ENCODE measurements at places on chromosomes 4 and X.

GRCh38 chr4:124526769-124527168 is 185.8 kb downstream of the ANKRD50 start:
- DNase-seq, result no peak

DNA sequence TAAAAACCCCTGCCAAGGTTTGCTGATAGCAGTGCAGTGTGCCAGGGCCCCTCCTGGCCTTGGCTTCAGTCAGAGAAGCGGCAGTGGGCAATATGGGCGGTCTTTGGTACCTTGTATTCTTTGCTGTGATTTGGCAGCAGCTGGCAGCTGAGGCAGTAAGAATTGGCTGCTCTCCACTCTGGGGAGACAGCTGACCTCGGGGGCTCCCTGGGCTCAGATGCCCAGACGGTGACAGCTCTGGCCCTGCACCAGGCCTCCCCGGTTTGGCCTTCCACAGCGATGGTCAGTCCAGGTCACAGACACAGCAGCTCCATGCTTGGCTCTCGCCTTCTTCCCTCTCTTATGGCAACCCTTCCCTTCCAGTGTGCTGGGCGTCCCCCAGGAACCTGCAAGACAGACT is 330.9 kb downstream of the BCOR start:
- no peak for DNase-seq

DNA sequence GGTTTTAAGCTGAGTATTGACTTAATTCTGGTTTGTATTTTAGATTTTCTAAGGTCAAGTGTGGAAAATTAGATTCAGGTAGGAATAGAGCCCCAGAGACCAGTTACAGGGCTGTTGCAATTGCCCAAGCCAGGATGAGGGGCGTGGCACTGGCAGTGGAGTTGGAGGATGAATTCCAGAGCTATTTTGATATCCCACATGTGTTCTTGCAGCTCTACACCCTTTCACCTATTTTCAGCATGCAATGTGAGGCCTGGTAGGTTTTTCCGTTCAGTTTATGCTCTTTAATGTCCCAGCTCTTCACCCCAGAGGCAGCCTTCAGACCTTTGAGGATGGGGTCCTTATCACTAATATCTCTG is 17.9 kb upstream of the OGT start:
- DNase-seq, result no peak

- DNase-seq, result no peak
Observed at GRCh38 chr4:30754021-30754420, 33.9 kb downstream of the PCDH7 start.

DNA sequence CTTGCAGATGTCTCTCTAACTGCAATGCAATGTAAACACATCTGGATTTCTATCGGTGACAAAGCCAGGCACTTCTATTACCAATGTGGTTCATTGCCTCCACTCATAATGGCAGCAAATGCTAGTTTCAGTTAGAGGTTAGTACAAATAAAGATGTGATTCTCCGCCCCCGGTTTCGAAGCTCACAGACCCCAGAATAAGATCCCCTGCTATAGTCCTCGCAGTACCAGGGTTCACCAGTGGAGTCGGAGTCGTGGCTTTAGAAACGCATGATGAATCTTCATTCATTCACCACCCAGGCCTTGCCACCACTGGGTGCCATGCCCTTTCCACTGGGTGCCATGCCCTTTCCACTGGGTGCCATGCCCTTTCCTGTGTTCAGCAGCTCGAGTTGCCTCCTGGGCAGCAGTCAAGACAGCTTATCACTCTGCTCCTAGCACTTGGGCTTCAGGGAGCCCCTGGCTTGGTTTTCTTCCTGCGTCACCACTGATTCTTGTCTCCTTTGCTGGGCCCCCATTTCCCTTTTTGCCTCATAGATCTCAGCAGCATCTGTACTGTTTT is 3.5 kb upstream of the NAA10 start:
- no peak for DNase-seq

GRCh38 chr4:40197879-40198689 is 1.3 kb downstream of the RHOH start:
- no peak for DNase-seq

DNA sequence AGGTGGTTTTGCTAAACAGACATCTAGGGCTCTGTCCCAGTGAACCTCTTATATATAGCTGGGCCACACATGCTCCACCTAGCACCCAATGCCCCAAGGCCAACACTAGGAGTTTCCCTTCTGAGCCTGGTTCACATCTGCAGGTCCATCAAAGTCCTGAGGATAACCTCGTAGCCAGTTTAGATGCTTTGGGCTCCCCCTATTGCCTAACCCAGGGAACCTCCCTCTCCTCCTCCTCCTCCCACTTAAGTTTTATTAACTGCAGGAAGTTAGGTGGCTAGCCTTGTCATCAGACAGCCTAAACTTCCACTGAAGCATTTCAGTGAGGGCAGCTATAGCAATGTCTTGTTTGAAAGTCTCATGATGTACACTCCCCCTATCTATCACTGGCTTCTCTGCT is 88.0 kb downstream of the GUCY2F start:
- DNase-seq, result no peak

DNA sequence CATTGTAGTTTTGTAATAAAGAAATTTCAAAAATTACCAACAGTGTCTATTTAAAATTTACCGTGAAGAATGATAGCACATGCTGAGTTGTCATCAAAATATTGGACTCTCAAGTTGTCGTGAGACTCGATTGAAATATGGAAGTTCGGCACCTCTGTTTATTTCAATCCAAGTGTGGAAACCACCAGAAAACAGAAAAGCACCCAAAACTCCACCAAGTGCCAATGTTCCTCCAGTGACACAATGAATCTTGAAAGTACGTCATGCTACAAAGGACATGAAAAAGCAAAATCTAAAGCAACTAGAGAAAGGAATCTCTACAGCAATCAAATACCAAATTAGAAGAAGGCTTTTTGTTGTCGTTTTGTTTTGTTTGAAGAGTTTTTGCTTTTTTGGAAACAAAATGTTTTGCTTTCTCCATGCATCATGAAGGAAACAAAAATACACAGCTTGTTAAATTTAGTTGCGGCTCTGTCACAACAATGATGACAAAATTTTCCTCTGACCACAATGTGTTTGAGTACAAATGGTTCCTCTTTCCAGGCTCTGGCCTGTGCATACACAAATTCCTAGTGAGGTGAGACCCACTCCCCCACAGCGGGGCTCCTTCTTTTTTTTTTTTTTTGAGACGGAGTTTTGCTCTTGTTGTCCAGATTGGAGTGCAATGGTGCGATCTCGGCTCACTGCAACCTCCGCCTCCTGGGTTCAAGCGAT is 9.6 kb upstream of the IL13RA1 start:
- DNase-seq, result no peak

DNA sequence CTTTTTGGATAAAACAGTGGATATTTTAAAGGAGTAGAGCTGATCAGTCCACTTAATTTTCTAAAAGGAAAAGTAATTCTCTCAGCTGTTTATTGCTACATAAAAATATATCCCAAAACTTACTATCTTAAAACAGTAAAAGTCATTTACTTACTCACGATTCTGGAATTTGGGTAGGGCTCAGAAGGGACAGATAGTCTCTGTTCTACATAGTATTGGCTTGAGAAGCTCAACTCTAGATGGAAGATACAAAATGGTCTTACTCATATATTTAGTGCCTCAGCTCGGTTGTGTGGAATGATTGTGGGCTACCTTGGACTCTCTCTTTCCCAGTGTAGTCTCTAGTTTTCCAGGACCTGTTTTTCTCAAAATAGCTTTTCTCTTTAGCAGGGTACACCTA is 691.5 kb upstream of the POU3F4 start:
- no peak for DNase-seq

GRCh38 chr4:6011686-6012085 is 6.5 kb downstream of the C4orf50 start:
- no peak for DNase-seq

DNA sequence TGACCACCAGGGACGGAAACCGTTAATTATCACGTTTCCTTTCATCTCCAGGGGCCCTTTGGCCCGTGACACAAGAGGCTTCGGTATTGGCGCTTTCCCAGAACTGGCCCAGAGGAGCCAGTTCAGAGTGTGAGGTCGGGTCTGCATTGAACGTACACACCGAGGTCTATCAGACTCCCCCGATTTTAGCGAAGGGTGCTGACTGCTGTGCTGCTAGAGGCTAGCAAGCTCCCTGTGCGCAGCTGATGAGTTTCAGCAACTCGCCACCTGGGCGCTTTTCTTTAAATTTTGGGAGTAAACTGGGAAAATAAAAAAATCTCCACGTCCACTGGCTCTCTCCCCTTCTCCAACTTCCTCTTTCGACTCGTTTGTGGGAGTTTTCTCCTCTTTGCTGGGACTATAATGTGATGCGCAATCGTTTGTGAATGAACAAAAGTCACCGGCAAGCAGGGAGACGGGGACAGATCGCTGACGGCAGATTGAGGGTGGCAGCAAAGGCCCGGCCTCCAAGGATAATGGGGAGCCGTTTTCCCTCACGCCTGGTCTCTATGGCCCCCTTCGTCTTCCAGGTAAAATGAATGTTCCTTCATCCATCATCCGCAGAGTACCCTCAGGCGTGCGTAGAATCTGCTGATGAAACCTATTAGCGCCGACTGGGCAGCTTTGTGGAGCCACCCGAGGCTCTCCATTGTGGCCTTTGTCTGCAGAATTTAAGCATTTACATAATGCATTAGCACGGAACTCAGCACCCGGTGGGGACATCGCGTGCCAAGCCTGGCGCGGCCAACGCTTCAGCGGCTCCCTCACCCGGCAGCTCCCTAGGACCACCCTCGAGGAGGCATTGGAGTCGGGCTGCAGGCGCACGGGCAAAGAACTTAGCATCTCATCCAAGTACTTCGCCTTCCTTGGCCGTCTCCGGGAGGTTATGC is 1.6 kb upstream of the LRAT start:
- no peak for DNase-seq

- no peak for DNase-seq
Observed at GRCh38 chrX:77293331-77293995, 153.7 kb upstream of the FGF16 start.

- DNase-seq, result no peak
Observed at GRCh38 chr4:137421796-137422195, 110.5 kb downstream of the PCDH18 start.

- DNase-seq, result peak; percentile 20
Observed at GRCh38 chr4:128810331-128810870, 901 bp downstream of the JADE1 start.

DNA sequence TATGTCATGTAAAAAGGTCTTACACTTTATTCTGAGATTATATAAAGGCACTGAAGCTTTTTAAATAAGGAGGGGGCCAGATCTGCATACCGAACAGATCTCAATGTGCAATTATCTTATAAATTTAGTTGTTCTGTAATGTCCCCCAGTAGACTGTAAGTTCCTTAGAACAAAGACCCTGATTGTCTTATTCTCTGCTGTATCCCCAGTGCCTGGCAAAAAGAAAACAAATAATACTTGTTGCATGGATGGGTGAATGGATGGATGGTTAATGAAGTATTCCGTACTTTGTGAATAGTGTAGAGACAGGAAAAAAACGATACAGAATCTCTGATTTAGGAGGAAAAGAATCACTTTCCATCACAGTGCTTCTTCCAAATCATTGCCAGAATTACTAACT is 141.5 kb downstream of the CHM start:
- DNase-seq, result no peak

DNA sequence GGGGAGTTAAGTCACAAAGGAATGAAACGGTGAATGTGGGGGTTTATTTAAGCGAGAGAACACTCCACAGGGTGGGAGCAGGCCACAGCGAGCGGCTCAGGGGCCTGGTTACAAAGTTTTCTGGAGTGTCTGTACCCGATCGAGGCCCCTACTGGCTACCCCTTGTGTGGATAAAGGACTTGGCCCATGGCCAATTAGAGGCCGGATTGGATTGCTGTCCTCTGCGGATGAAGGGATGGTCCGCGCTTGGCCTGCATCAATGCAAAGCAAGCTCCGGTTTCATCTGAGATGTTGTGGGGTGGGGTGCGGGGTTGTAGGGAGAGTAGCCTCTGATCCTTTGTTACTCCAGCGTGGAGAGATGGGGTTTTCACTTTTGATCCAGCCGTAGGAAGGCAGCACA is 1574.5 kb upstream of the TENM3 start:
- no peak for DNase-seq

DNA sequence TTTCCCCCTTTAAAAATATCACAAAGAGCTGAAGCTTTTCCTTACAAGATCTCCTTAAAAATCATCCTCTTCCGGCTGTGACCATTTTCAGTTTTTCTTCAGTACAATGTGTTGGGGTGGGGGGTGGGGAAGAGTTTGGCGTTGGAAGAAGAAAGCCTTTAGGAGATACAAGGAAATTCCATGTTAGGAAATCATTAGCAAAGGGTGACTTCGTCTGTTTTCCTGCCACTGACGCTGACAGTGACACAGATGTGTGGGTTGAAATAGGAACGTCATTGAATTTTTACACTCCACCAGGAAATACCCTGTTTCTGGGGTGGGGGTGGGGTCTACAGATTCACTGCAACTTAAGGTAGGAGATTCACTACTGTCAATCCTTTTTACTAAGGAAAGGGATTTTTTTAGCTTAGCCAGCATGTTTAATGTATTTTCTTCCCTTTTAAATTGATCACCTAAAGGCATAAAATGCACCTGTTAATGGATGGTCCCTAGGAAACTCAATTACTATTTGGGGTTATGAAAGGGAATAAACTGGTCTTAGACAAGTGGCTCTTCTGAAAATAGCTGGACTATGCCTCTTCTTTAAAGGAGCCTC is 3.9 kb downstream of the MAMLD1 start:
- no peak for DNase-seq

DNA sequence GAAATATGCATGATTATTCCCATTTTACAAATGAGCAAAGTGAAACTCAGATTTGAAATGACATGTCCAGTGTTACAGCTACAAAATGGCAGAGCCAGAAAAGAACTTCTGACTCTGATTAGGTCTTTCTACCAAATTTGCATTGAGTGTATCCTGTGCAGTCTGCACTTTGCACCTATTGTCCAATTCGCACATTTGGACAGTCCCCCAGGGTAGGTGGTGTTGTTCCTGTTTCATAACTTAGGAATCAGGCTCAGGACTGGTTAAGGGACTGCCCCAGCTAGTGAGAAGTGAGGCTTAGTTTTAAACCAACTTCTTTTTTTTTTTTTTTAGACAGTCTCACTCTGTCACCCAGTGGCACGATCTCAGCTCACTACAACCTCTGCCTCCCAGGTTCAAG is 137.9 kb upstream of the NALF2 start:
- no peak for DNase-seq

- no peak for DNase-seq
Observed at GRCh38 chrX:5549512-5549911, 679.2 kb downstream of the NLGN4X start.

GRCh38 chr4:139295206-139295941 is 5.9 kb upstream of the NAA15 start:
- DNase-seq, result peak; percentile 78

DNA sequence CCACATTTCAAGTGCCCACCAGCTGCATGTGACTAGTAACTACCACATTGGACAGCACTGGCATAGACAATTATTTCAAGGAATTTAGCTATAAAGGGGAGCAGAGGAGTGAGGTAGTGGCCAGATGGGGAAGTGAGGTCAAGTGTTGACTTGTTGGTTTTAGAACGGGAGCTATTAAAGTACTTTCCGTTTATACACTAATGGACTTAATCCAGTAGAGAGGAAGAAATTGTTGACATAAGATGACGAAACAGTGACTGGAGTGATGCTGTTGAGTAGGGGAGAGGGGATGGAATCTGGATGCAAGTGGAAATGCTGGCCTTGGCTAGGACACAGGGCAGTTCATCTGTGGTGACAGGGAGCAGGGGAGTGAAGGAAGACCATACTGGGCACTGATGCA is 154.4 kb downstream of the AMMECR1 start:
- DNase-seq, result no peak

- DNase-seq, result no peak
Observed at GRCh38 chr4:158176108-158176507, 3.3 kb upstream of the GASK1B start.

GRCh38 chrX:133880032-133880443 is 105.4 kb downstream of the GPC3 start:
- no peak for DNase-seq

GRCh38 chr4:90542216-90542615 is 415.0 kb downstream of the CCSER1 start:
- DNase-seq, result no peak

All from GM12892 (cell line).